ENCODE measurements at places on chromosomes 4 and X. TPM values are rescaled to one million over a fixed set of nuclear protein-coding genes. Genes with fewer than 3 reads are reported as not detected.

- no peaks in the 10 kb centered on the region for H3K36me3 ChIP-seq
- H3K4me1 ChIP-seq: peaks cover 15% of the 10 kb centered on the region
- H3K4me3 ChIP-seq: no peak overlapping the region
- peak; percentile 1 for DNase-seq
- no peaks in the 10 kb centered on the region for H3K27me3 ChIP-seq
Measured at GRCh38 chrX:76454456-76454927, 27.0 kb downstream of the MAGEE1 start.

DNA sequence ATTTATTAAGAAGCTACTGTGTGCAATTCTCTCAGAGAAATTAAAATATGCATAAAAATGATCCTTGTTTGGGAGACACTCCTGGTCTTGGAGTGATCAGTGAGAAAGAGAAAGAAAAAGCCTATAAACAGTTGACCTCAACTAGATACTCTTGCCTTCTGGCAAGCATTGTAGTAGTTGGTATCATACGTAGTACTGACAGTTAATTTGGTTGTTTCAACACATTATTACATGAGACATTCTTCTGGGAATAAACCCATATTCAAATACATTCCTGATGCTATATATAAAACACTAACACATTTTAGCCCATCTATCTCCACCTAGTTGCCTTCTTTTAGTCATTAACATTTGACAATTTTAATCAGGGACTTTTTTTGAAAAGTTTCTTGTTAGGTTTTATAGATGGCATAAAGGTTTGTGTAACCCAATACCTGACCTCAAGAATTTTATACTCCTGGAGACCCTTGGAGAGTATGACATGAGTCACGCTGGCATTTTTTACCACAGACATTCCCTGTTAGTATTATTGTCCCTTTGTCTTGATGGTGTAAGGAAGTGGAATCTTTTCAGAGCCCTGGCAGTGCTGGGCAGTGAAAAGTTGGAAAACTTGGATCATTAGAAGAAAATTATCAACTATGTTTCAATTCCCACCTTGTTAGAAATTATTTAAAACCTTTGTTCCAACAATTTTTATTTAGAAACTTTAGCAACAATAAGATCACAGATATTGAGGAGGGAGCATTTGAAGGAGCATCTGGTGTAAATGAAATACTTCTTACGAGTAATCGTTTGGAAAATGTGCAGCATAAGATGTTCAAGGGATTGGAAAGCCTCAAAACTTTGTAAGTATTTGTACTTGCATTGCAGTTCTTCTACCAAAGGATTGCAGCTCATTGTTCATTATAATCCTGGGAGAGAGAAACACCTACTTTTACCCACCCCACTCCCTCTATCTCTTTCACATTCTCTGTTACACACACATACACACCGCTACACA, 167.1 kb upstream of the PACRGL start:
- H3K4me3 ChIP-seq: no peak overlapping the region
- H3K27ac ChIP-seq: no peak overlapping the region
- H3K27me3 ChIP-seq: no peaks in the 10 kb centered on the region
- H3K4me1 ChIP-seq: no peaks in the 10 kb centered on the region
- no peaks in the 10 kb centered on the region for H3K36me3 ChIP-seq

DNA sequence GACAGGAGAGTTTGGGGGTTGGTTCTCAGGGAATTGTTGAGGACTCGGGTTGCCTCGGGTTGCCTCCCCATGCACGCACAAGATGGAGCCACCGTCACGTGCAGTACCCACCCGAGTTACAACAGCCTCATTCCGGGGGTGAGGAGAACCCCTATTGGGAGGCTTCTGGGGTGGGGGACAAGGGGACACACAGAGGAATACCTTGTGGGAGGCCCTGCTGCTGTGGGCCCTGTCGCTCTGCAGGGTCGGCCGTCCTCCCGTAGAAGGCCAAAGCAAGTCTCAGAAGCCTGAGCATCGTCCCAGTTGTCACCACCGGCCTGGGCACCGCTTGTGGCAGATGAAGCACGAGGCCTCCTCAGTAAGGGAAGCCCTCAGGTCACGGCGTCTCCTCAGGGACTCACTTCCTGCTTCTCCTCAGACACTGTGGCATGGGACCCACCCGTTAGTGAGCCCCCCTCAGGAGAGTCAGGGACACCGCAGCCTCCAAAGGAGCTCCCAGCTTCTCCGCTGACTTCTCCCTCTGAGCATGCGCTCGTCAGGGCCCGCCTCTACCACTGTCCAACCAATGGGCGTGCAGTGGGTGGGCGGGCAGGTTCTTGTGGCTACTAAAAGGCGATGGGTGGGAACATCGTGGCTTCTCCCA, at the start of gene CT55:
Gene CT55, minus strand, starts transcription at position 522 of the 643 bp plus-strand sequence. Its CDS starts 227 bp downstream, at position 295.
- no peak within 1 kb of the TSS for H3K27ac ChIP-seq
- DNase-seq: no peak
- no peaks in the 10 kb centered on the region for H3K36me3 ChIP-seq
- no peaks in the 10 kb centered on the region for H3K27me3 ChIP-seq
- no peak within 1 kb of the TSS for H3K4me3 ChIP-seq

DNA sequence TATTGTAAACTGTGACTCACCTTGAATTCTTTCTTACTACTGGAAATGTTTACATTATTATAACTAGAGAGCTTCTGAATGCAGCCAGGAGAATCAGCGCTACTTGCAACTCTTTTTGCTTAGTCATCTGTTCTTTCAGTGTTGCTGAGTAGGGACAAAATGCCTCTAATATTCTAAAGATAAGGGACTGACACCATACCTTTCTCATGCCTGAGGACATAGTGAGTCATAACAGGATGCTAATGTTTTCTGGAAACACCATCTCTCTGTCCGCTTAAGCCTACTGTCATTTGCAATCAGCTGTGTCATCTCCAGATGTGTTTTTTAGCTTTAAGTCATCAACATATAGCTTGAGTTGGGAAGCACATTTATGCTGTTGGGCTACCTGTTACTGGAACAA, 108.3 kb downstream of the QRFPR start:
- H3K27ac ChIP-seq: no peak overlapping the region
- no peaks in the 10 kb centered on the region for H3K4me1 ChIP-seq
- H3K36me3 ChIP-seq: no peaks in the 10 kb centered on the region
- no peak overlapping the region for H3K4me3 ChIP-seq
- DNase-seq: no peak
- no peaks in the 10 kb centered on the region for H3K27me3 ChIP-seq

GRCh38 chr4:86910820-86911684, 18.8 kb upstream of the C4orf36 start:
- no peak overlapping the region for H3K27ac ChIP-seq
- no peaks in the 10 kb centered on the region for H3K36me3 ChIP-seq
- DNase-seq: no peak
- no peak overlapping the region for H3K4me3 ChIP-seq
- no peaks in the 10 kb centered on the region for H3K27me3 ChIP-seq

GRCh38 chrX:107396235-107396634, 53.2 kb upstream of the FRMPD3 start:
- H3K27me3 ChIP-seq: no peaks in the 10 kb centered on the region
- no peaks in the 10 kb centered on the region for H3K4me1 ChIP-seq
- H3K36me3 ChIP-seq: no peaks in the 10 kb centered on the region
- no peak for DNase-seq
- H3K27ac ChIP-seq: no peak overlapping the region

- H3K27ac ChIP-seq: no peak overlapping the region
- no peak for DNase-seq
- no peaks in the 10 kb centered on the region for H3K36me3 ChIP-seq
Measured at GRCh38 chr4:39587881-39588280, 50.8 kb downstream of the SMIM14 start.

DNA sequence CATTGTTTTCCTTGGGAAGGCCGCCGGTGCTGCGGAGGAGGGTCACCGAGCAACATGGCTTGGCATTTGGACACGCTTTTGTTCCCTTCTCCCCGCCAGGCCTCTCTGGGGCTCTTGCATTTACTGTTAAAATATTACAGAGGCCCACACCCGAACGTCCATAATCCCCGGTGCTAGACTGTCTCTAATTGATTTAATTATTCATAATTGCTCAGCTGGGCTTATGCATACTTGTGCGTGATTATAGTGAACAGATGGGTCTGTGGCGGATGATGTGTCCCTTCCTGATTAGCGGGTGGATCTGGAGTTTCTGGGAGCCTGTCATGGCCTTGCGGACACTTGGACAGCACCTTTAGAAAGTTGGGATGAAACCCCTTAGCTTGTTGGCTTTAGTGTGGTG, 100.2 kb upstream of the MSX1 start:
- no peak overlapping the region for H3K4me3 ChIP-seq
- H3K4me1 ChIP-seq: no peaks in the 10 kb centered on the region
- no peaks in the 10 kb centered on the region for H3K27me3 ChIP-seq

GRCh38 chrX:91122151-91122694, 312.4 kb upstream of the PABPC5 start:
- H3K4me1 ChIP-seq: no peaks in the 10 kb centered on the region
- H3K36me3 ChIP-seq: no peaks in the 10 kb centered on the region
- H3K4me3 ChIP-seq: no peak overlapping the region
- no peak overlapping the region for H3K27ac ChIP-seq
- no peaks in the 10 kb centered on the region for H3K27me3 ChIP-seq
- DNase-seq: no peak

DNA sequence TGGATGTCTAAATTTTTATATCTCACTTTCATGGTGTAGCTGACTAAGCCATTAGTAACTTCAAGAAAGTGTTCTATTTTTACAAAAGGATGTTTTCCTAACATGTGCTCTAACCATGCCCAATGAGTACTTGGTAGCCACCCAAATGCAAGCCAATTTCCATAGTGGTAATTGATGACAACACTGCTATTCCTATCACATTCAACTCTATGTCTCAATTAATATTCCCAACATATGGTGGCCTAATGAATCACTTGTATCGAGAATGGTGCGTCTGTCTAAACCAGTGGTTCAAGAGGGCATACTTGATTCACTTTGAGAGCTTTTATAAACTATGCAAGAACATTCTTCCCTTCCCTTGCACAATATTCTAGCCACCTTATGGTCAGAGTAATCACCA, 112.9 kb upstream of the GPRIN3 start:
- H3K27ac ChIP-seq: no peak overlapping the region
- no peak overlapping the region for H3K4me3 ChIP-seq
- no peak for DNase-seq
- H3K27me3 ChIP-seq: no peaks in the 10 kb centered on the region

DNA sequence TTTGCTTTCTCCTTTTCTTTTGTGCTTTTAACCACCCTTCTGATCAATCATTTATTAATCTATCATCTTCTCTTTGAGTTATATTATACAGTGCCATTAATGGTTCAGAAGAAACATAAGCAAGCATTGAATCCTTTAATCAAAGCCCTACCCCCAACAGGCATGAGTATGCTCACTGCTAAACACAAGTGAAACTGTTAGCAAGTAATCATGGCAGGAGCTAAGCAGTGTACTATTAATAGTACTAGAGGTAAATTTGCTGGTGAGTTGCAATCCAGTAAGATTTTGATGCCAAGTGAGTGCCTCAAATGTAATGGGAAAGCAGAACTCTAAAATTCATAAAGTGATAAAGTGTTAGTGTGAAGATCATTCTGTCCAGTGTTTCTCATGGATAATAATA, 57.2 kb downstream of the FNIP2 start:
- H3K4me3 ChIP-seq: no peak overlapping the region
- H3K27me3 ChIP-seq: no peaks in the 10 kb centered on the region
- peaks cover 82% of the 10 kb centered on the region for H3K4me1 ChIP-seq
- peak overlapping the region; percentile 78 for H3K27ac ChIP-seq
- no peak for DNase-seq
- H3K36me3 ChIP-seq: no peaks in the 10 kb centered on the region

- peaks cover 19% of the 10 kb centered on the region for H3K4me1 ChIP-seq
- H3K27ac ChIP-seq: no peak overlapping the region
- no peaks in the 10 kb centered on the region for H3K27me3 ChIP-seq
Measured at GRCh38 chr4:38094419-38094818, 134.2 kb downstream of the PTTG2 start.

- DNase-seq: peak; percentile 44
- no peaks in the 10 kb centered on the region for H3K4me1 ChIP-seq
- no peak overlapping the region for H3K4me3 ChIP-seq
- no peak overlapping the region for H3K27ac ChIP-seq
- no peaks in the 10 kb centered on the region for H3K36me3 ChIP-seq
Measured at GRCh38 chr4:159446266-159446976, 343.5 kb downstream of the RAPGEF2 start.

DNA sequence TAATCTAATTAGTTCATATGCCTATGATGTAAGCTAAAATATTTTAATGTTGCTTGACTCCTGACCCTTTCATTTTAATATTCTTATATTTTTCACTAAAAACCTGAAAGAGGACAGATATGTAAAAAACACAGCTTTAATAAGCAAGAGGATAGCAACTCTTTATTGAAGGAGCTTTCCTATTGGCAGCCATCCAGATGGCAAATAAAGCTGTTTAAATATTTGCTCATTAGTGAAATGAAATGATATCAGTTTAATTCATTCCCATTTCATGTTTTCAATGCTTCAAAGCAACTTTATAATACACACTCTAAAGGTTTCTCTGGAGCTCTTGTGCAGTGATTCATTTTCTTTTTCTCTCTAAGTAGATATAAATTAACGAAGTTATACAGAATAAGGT, 473.4 kb downstream of the PCDH7 start:
- peaks cover 19% of the 10 kb centered on the region for H3K4me1 ChIP-seq
- DNase-seq: no peak
- no peak overlapping the region for H3K27ac ChIP-seq
- H3K4me3 ChIP-seq: no peak overlapping the region

DNA sequence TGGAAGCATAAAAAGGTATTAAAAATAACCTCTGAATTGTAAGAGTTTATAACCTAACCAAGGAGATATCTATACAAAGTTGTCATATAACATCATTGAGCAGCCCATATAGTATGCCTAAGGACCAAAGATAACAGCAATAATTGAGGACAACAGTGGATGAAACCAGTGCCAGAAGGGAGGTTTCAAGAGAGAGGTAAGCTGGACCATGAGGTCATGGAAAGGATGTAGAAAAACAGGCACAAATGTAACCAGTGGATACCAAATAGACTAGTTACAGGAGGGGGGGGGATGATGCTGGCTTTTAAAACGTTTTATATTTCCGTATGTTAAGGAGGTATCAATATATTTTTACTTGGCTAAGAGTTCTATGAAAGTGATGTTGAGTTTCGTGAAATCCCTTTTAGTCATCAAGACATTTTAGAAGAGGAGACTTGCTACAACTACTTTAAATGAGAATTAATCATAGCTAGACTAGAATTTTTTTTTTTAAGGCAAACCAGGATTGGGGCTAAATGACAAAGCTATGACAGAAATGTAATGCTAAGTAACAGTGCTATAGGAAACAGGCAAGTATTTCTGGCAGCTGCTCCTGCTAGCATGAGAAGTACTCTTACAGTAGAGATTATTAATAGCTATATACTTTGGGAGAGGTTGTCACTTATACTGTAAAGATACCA, 161.1 kb downstream of the FBXW7 start:
- no peaks in the 10 kb centered on the region for H3K27me3 ChIP-seq
- H3K4me1 ChIP-seq: peaks cover 9% of the 10 kb centered on the region
- no peaks in the 10 kb centered on the region for H3K36me3 ChIP-seq
- no peak overlapping the region for H3K27ac ChIP-seq

- no peaks in the 10 kb centered on the region for H3K36me3 ChIP-seq
- no peak for DNase-seq
- H3K4me1 ChIP-seq: peaks cover 8% of the 10 kb centered on the region
- H3K4me3 ChIP-seq: no peak overlapping the region
Measured at GRCh38 chr4:128376303-128376702, 88.7 kb upstream of the PGRMC2 start.

- no peak overlapping the region for H3K27ac ChIP-seq
- H3K4me1 ChIP-seq: no peaks in the 10 kb centered on the region
- no peaks in the 10 kb centered on the region for H3K36me3 ChIP-seq
- no peak overlapping the region for H3K4me3 ChIP-seq
- DNase-seq: no peak
Measured at GRCh38 chrX:72038016-72038415, 93.7 kb downstream of the RTL5 start.

TEX13D gene
- total RNA-seq: not detected

L1CAM gene
- 7.9 TPM for total RNA-seq

MAOA gene
- 47.1 TPM for total RNA-seq

TMEM184C gene
- total RNA-seq: 15.8 TPM

MAGEE2 gene
- not detected for total RNA-seq

TRIM75 gene
- not detected for total RNA-seq

SULT1E1 gene
- 1.3 TPM for total RNA-seq

PDGFC gene
- total RNA-seq: 19.1 TPM

MTNR1A gene
- total RNA-seq: 1.6 TPM

All from body of pancreas (tissue), 4 donors.